Stimulated activated CD8-positive, alpha-beta memory T cell treated with anti-CD3 and anti-CD28 coated beads, Interleukin-7, amount 100 ng/mL, for 48 hours (primary cell): ENCODE measurements at places on chromosomes 4 and X.

- DNase-seq = no peak
Measured at GRCh38 chr4:57144466-57144865, 34.3 kb upstream of the IGFBP7 start.

- no peak for DNase-seq
Measured at GRCh38 chrX:8647176-8647575, 84.8 kb downstream of the ANOS1 start.

DNA sequence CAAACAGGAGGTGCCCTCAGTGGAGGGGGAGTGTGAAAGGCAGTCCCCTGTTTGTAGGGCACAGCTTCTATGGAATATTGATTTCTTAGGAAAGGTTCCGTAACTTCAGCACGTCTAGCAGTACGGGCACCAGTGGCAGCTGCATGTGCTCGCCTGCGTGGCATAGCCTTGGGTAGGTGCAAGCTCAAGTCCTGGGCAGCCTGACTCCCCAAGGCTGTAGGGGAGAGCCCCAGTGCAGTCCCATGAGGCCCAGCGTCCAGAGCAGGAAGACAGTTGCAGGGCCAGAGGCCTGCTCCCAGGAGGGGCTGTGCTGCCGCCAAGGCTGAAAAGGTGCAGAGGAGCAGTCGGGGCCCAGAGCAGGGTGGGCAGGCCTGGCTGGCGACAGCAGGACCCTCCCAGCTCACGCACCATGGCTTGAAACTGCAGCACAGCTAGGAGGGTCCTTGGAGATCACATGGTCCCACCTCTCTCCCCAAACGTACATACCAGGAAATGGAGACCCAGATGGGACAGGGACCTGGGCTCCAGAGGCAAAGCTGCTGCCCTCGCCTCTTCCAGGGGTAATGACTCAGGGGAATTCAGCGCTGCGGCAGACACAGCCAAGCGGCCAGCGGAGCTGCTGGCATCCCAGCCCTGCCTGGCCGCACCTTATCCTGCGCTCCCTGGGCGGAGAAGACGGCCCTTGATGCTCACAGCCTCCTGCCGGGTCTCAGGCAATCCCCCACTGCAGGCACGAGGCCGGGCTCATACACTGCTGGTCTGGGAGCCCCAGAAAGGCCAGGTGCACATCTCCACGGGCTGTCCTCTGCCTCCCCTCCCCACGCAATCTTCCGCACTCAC, 6.0 kb upstream of the DUSP9 start:
- no peak for DNase-seq

- no peak for DNase-seq
Measured at GRCh38 chr4:183171484-183172267, 72.6 kb downstream of the WWC2 start.

GRCh38 chr4:26368685-26369084, 47.9 kb downstream of the RBPJ start:
- DNase-seq = no peak

DNA sequence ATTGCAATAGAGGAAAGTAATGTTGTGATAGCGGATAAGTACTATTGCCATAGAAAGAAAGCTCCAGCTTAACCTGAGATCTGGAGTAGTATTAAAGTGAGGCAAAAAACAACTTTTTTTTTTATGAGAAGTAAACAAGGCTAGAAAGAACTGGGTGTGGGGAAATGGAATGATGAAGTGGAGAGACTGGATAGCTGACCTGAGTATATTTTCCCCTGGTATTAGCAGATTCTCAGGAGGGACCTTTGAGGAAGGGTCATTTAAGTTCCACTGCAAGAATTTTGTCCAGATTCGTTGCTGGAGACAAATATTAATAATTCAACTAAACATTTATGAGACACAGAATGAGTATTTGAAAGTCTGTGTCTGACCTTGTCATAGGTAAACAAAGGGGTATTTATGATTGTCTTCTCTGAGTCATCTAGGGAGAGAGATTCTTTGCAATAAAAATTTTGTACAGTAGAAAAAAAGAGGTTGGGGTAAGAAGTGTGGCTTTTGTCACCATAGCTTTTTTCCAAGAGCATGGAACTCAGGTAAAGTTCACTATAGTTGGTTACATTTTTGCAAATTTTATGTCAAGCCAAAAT, 2095.9 kb downstream of the ARAP2 start:
- DNase-seq = no peak

DNA sequence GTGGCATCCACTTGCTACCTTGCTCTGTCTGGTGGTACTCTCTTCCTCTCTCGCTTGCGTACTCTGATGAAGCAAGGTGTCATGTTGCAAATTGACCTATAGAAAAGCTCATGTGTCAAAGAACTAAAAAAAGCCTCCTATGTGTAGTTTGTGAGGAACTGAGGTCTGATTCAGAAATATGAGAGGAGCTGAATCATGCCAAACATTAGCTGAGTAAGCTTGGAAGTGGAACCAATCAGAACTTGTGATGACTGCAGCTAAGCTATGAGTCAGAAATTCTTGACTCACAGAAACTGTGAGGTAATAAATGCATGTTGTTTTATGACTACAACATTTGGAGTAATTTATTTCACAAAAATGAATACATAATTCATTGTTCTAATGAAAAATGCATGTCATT, 2138.8 kb downstream of the PCDH7 start:
- DNase-seq = no peak

DNA sequence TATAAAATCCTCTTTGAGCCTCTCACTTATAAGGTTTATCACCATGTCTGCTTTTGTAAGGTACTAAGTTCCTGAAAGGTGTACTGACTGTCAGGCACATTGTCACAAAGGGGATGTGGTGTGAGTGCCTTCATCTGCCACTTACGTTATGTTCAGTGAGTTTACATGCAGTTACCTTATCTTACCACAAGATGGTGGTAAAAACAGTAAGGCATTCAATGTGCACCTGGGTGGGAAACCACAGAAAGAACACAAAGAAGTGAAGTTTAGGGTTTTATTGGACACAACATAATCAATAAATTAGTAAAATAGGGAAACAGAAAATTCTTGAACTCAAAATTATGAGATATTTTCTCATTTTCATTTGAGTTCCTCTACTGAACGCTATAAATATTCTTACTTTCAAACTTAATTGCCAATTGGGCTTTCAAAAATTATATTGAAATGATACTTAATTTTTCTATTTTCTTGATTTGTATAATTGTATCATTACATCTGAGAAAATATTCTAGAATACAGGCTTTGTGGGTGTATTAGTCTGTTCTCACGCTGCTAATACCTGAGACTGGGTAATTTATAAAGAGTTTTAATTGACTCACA, 650.8 kb downstream of the PCDH7 start:
- DNase-seq = no peak

DNA sequence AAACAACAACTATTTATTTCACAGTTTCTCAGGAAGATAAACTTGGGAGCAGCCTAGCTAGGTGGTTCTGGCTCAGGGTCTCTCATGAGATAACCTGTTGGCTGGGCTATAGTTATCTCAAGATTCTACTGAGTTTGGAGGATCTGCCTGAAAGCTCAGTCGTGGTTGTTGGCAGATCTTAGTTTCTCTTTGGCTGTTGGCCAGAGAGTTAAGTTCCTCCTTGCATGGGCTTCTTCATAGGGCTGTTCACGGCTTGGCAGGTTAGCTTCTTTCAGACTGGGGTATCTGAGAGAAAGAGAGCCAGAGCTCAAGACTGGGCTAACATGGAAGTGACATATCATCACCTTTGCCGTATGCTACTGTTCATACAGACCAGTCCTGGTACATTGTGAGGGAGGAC, 28.7 kb downstream of the SEC24B start:
- DNase-seq = no peak

- DNase-seq = no peak
Measured at GRCh38 chr4:30821859-30822612, 101.9 kb downstream of the PCDH7 start.

- DNase-seq = no peak
Measured at GRCh38 chrX:119552508-119552907, 12.7 kb downstream of the STEEP1 start.

DNA sequence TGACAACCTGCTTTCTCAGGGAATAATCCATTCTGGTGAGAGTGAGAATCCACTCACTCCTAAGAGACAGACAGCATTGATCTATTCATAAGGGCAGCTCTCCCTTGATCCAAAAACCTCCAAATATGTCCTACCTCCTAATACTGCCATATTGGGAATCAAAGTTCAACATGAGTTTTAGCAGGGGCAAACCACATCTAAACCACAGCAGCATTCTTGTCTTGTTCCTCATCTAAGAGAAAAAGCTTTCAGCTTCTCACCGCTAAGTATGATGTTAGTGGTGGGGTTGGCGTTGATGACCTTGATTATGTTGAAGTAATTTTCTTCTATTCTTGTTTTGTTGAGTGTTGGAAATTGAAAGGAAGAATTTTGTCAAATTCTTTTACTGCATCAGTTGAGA, 69.6 kb downstream of the SERTM2 start:
- DNase-seq = no peak

- no peak for DNase-seq
Measured at GRCh38 chr4:150115851-150116250, 37.6 kb downstream of the DCLK2 start.

DNA sequence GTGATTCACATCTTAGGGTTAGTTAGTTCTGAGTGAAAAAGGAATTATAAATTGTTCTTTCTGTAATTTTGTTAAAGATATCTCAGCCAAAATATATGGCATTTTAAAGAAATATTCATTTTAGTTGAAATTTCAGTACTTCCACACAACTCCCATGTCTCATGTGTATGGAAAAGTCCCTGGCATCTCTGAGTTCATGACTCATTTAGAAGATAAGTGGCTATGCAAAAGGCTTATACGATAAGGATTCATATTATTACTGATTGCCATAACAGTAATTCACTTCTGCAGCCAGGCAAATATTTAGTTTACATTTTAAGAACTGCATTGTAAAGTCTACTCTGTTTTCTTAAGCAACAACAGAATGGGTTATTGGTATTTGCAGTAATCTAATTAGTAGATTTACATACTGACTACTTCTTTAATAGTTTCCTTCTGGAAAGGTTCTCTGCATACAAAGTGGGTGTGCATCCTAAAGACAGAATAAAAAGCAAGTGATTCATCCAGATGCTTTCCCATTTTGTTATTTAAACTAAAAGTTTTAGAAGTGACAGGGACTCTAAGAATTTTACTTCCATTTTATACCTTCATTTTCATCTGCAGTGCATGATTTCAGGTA, 682.4 kb upstream of the PABPC4L start:
- no peak for DNase-seq

DNA sequence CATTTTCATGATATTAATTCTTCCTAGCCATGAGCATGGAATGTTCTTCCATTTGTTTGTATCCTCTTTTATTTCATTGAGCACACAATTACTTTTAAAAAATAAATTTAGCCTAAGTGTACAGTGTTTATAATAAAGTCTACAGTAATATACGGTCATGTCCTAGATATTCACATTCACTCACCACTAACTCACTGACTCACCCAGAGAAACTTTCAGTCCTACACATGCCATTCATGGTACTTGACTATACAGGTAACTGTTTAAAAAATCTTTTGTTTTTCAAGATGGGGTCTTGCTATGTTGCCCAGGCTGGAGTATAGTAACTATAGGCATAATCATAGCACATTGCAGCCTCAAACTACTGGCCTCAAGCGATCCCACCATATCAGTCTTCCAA, 348.1 kb downstream of the RAPGEF2 start:
- DNase-seq = no peak

DNA sequence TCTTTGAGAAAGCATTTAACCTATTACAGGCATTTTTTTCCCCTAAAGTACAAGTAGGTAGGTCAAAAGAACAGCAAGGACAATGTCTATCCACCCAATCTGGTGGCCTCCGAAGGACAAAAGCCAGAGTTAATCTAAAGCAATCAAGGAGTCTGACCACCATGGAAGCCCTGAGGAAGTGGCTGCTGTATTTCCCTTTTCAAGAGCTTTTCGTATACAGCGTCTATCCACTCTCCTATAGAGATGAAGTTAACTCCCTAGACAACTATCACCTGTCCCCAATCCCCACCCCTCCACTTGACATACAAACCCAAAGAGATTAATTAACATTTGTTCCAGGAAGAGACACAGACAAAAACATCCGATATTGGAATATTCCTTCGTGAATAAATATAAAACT, 85.5 kb downstream of the SNCA start:
- DNase-seq = no peak

DNA sequence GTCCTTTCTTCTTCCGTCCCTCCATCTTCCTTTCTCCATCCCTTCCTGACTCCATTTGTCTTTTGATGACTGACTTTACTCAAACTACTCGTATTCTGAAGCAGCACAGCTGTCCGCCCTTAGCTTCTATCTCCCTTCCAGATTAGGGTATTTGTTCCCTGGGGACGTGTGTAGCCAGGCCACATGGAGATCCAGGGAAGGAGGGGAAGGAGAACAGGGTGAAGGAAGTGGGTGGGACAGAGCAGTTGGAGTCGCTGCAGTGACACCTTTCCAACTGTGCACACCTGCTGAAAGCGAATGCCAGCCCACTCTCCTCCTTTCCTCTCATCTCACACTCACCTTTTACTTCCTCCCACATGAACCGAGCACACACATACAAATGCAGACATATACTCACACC, 323.8 kb downstream of the DCTD start:
- DNase-seq = no peak

- no peak for DNase-seq
Measured at GRCh38 chrX:48467281-48467761, 2.7 kb downstream of the SLC38A5 start.

GRCh38 chr4:186144198-186144945, 39.9 kb downstream of the FAM149A start:
- no peak for DNase-seq

DNA sequence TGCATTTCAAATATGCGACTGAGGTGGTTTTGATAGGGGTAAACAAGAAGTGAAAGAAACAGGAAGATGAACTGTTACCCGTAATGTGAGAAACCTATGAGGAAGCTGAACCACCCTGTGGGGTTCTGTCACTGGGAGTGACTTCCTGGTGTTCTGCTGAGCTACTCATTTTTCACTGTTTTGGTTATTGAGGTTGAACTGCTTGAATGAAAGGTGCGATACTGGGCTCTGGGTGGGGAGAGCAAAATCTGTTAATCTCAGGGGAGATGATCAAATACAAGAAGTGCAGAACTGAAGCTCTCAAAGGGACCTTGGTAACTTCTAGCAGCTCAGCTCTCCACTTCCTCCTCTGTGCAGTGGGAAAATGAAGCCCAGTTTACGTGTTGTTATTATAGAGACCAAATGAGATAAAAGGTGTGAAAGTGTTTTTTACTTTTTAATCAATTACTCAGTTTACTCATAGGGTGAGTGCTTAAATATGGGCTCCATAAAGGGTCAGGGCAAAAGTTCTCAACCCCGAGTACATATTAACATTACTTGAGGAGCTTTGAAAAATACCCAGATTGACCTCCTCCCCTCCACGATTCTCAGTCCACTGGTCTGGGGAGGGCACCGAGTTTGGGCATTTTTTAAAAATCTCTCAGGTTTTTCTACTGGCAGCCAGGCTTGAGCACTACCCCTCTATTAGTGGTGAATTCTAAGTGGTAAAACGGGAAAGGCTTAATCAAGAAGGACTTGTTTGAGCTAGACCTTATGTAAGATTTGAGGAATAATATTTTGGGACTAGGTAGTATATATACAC, 66.7 kb downstream of the COQ2 start:
- DNase-seq = peak; percentile 50

- no peak for DNase-seq
Measured at GRCh38 chr4:90456891-90457290, 329.7 kb downstream of the CCSER1 start.
